Naive thymus-derived CD4-positive, alpha-beta T cell (primary cell): ENCODE measurements at places on chromosomes 5 and 9. TPM values are rescaled to one million over a fixed set of nuclear protein-coding genes. Genes with fewer than 3 reads are reported as not detected.

The PRDM9 gene
- total RNA-seq, result not detected in 2 replicates

The ROR2 gene
- not detected for total RNA-seq

The ANKRD18A gene
- total RNA-seq, result 8.5 TPM

The DMRT3 gene
- not detected for total RNA-seq

The FAM81B gene
- total RNA-seq, result not detected

The TLX3 gene
- not detected for total RNA-seq

The HAPLN1 gene
- total RNA-seq, result not detected

- DNase-seq, result no peak
These were observed 125.2 kb upstream of the KLF4 start for GRCh38 chr9:107614765-107615164.

- no peak for DNase-seq
These were observed 62.0 kb downstream of the DROSHA start for GRCh38 chr5:31469886-31470285.

GRCh38 chr9:134219646-134220060, 55.3 kb upstream of the RNU6ATAC start:
- DNase-seq, result no peak

DNA sequence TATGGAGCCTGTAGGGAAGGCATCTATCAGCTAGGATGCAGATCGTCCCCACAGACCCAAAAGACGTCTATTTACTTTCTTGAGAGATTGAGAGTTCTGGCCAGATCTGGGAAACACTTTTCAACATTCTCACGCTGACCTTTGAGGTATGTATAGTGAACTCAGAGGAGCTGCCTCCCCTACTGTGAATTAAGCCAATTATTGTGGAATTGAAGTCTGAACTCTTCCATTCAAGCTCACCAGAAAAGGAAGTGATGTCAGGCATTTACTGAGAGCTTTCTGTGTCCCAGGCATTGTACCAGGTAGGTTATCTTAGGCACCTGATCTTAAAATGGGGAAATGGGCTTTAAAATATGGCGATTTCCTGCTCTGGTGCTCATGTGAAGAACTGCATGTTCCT, 136.5 kb downstream of the SV2C start:
- DNase-seq, result no peak

- DNase-seq, result peak; percentile 17
These were observed 364.5 kb downstream of the MAN2A1 start for GRCh38 chr5:110054240-110054639.

- DNase-seq, result no peak
These were observed 196.6 kb downstream of the MSX2 start for GRCh38 chr5:174920906-174921550.

GRCh38 chr9:72440378-72440777, 75.4 kb upstream of the ZFAND5 start:
- no peak for DNase-seq

- no peak for DNase-seq
These were observed 141.3 kb upstream of the ZNF618 start for GRCh38 chr9:113734826-113735225.

DNA sequence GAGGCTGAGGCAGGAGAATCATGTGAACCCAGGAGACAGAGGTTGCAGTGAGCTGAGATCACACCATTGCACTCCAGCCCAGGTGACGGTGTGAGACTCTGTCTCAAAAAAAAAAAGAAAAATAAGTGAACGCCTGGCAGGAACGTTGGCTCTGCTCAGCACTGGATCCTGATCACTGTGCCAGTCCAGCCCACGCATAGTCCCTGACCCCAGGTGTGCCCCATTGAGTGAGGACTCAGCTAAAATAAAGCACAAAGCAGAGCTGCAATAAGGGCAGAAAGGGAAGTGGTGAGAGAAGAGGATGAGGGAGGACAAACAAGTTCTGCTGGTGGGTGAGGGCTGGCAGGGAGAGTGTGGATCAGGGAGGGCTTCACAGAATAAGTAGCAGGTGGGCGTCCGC, 4.3 kb downstream of the GRHPR start:
- no peak for DNase-seq

GRCh38 chr5:5398071-5398470, 24.4 kb upstream of the ICE1 start:
- DNase-seq, result no peak
